ENCODE measurements at places on chromosomes 7 and 10. TPM values are rescaled to one million over a fixed set of nuclear protein-coding genes. Genes with fewer than 3 reads are reported as not detected.

The LIPK gene
- not detected for total RNA-seq

The AKR1E2 gene
- 7.1 TPM for total RNA-seq

The KCNMA1 gene
- 0.27 TPM for total RNA-seq

The AFAP1L2 gene
- total RNA-seq, result 1.9 TPM

The PTEN gene
- total RNA-seq, result 123 TPM

The DNAJC12 gene
- 0.45 TPM for total RNA-seq

The ASAH2B gene
- total RNA-seq, result 1.6 TPM

The SEMA3C gene
- 22.5 TPM for total RNA-seq

The ORAI2 gene
- 64.3 TPM for total RNA-seq

The SAMD9L gene
- 9.9 TPM for total RNA-seq

The UTF1 gene
- not detected for total RNA-seq

The ADAMTS14 gene
- total RNA-seq, result not detected

The MRC1 gene
- total RNA-seq, result 8.8 TPM

The AKR1C8 gene
- not detected for total RNA-seq

The SDK1 gene
- total RNA-seq, result 0.81 TPM

The LGI1 gene
- not detected for total RNA-seq

The TCAF2 gene
- 5.2 TPM for total RNA-seq

The GSAP gene
- total RNA-seq, result 2.8 TPM

The FEZF1 gene
- total RNA-seq, result not detected

The CPEB3 gene
- total RNA-seq, result 0.94 TPM

The DDIT4 gene
- 853 TPM for total RNA-seq

The GPR85 gene
- 0.19 TPM for total RNA-seq

The MDFIC gene
- 12.0 TPM for total RNA-seq

The ITGA8 gene
- total RNA-seq, result under 0.01 TPM

The GPER1 gene
- 0.75 TPM for total RNA-seq

The ADGRA1 gene
- total RNA-seq, result not detected
